ENCODE measurements at places on chromosomes 5 and 9. TPM values are rescaled to one million over a fixed set of nuclear protein-coding genes. Genes with fewer than 3 reads are reported as not detected.

Gene MYOZ3
- 0.25 TPM for total RNA-seq

Gene ATG12
- 48.7 TPM for total RNA-seq

Gene TMC1
- 9.0 TPM for total RNA-seq

Gene NCS1
- total RNA-seq, result 53.0 TPM

Gene QRFP
- not detected for total RNA-seq

Gene STK32A
- not detected for total RNA-seq

Gene CKMT2
- total RNA-seq, result not detected

Gene C5
- total RNA-seq, result 11.5 TPM

Gene PCDHA2
- not detected for total RNA-seq

Gene UBE2QL1
- total RNA-seq, result not detected

Gene GHR
- total RNA-seq, result not detected

Gene SLC4A9
- total RNA-seq, result 0.20 TPM

Gene STKLD1
- 3.1 TPM for total RNA-seq

Gene ALG2
- total RNA-seq, result 30.2 TPM

All from PC-9 (cell line).